ENCODE measurements at places on chromosomes 16 and 17.

DNA sequence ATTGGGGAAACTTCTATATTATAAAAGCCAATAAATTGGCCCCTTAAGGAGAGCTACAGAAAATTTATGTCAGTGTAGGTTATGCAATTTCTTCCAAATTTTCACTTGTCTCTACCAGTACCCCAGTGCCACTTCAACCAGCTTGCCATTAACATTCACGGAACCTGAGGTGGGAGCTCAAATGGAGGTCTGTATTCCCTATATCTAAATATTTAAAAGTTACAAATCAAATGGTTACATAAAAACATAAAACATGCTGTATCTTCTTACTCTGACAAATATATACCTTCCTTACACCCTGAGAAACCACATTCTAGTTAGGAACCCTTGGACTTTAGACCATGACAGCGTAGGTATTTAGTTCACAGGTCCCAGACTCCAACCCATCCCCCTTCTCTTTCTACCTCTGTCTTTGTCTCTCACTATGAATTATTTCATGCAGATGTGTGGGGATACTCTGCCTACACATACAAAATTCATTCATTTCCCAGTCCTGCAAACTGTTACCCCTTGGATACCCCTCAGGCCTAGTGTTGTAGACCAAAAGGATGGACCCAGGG, 127.8 kb upstream of the PMFBP1 start:
- DNase-seq = no peak
- H3K4me3 ChIP-seq = no peak overlapping the region
- no peak overlapping the region for H3K27ac ChIP-seq
- H3K36me3 ChIP-seq = no peaks in the 10 kb centered on the region
- no peaks in the 10 kb centered on the region for H3K27me3 ChIP-seq
- no peaks in the 10 kb centered on the region for H3K4me1 ChIP-seq

GRCh38 chr17:82838386-82839063, 1.3 kb downstream of the ZNF750 start:
- H3K4me1 ChIP-seq = no peaks in the 10 kb centered on the region
- no peaks in the 10 kb centered on the region for H3K36me3 ChIP-seq
- no peak overlapping the region for H3K4me3 ChIP-seq
- no peaks in the 10 kb centered on the region for H3K27me3 ChIP-seq
- no peak for DNase-seq

- H3K36me3 ChIP-seq = peaks cover 80% of the 10 kb centered on the region
- DNase-seq = no peak
- no peak overlapping the region for H3K4me3 ChIP-seq
- no peak overlapping the region for H3K27ac ChIP-seq
- no peaks in the 10 kb centered on the region for H3K27me3 ChIP-seq
Measured at GRCh38 chr16:21169249-21169981, 10.9 kb downstream of the LDAF1 start.

DNA sequence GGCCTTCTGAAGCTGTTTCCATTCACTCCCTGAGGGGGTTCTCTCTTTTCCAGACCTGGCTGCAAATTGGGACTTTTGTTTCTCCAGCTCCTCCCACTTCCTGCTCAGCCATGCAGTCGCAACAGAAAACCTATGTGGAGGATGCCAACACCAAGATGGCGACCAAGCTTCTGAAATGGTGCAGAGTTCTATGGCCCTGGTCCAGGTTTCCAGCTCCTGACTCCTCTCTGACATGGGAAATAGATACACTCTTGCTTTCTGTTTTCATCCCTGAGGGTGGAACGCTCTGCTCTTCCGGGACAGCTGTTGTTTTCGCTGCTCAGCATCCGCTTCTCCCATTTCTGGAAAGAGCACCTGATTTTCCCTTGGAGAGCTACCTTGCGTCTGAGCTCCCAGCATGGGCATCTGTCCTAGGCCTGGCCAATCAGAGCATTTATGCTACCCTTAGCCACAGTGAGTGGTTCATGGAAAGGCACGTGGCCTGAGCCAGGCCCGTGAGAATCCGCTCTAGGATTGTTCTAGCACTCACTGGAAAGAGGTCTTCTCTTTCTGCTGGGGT, 8.1 kb downstream of the GPRC5B start:
- H3K27ac ChIP-seq = no peak overlapping the region
- H3K4me3 ChIP-seq = no peak overlapping the region
- no peaks in the 10 kb centered on the region for H3K4me1 ChIP-seq
- H3K27me3 ChIP-seq = no peaks in the 10 kb centered on the region
- DNase-seq = no peak

DNA sequence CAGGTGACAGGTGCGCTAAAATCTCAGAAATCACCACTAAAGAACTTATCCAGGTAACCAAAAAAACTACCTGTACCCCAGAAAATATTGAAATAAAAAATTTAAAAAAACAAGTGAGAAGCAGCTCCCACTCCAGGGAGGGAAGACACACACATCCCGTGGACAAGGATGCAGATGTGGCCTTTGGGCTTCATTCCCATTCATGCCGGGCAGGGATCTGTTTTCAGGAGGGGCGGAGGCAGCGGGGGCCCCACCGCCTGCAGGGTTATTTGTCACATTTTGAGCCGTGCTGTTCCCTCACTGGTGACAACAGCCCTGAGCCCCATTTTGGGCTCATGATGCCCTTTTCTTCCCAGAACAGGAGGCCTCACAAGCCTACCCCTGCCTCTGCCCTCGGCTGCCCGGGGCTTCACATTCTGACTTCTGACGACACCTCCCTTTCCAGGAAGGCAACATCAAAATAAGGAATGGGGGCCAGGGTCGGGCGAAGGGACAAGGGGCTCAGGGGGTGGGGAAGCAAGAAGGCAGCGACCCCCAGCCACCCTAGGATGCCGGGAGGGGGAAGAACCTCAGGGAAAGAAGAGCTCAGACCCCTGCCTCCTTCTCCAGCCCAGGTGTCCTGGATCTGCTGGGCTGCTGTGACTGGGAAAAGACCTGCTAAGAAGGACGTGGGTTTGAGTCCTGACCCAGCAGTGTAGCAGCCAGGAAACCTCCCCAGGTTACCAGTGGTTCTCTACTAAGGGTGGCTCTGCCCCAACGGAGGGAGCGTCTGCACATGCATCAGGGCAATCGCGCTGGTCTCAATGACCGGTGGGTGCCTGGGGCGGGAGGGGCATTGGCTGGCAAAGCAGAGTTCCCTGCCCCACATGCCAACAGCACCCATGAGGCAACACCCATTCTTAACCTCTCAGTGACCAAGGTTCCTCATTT, 2.3 kb upstream of the CD79B start:
- DNase-seq = no peak
- no peaks in the 10 kb centered on the region for H3K27me3 ChIP-seq
- H3K27ac ChIP-seq = no peak overlapping the region
- H3K4me3 ChIP-seq = no peak overlapping the region
- no peaks in the 10 kb centered on the region for H3K36me3 ChIP-seq
- H3K4me1 ChIP-seq = no peaks in the 10 kb centered on the region

DNA sequence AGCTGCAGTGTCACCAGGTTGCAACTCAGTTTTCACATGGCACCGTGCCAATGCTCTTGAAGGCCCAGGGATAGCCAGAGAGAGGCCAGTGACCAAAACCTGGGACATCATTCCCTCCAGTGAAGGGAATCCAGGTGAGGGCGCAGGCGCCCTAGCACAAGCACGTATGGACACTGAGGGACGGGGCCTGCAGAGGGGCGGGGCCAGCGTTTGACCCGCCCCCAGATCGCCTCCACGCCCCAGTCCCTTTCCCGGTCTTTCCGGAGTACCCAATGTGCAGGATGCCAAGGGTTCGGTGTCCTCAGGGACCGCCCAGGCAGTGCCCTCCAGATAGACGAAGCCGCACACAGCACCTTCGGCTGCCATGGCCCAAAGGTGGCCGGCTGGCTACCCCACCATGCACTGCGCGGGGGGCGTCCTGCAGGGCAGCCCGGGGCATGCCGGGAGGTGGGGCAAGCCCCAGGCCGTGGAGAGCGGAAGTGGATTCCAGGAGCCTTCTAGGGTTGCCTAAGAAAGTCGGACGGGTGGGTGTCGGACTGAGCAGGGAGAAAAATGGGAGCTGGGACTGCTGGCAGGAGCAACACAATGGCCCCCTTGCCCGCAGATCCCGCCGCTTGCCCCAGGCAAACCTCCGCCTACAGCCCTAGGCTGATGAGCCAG, 4.6 kb downstream of the SLC12A4 start:
- no peak for DNase-seq
- no peaks in the 10 kb centered on the region for H3K27me3 ChIP-seq
- H3K36me3 ChIP-seq = peaks cover 47% of the 10 kb centered on the region
- peak overlapping the region; percentile 31 for H3K4me3 ChIP-seq

DNA sequence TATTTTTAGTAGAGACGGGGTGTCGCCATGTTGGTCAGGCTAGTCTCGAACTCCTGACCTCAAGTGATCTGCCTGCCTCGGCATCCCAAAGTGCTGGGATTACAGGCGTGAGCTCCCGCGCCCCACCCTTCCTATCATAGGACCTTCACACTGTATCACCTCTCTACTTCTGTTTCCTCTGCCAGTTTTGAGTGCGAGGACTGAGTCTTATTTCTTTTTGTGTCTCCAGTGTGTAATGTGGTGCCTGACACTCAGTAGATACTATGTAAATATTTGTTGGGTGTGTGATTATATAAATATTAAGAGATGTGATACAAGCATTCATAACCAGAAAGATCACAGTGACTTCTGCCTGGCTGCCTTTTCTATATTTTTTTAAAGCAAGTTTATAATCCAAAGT, 10.5 kb downstream of the PRKCA start:
- H3K4me3 ChIP-seq = no peak overlapping the region
- no peaks in the 10 kb centered on the region for H3K36me3 ChIP-seq
- no peak overlapping the region for H3K27ac ChIP-seq

DNA sequence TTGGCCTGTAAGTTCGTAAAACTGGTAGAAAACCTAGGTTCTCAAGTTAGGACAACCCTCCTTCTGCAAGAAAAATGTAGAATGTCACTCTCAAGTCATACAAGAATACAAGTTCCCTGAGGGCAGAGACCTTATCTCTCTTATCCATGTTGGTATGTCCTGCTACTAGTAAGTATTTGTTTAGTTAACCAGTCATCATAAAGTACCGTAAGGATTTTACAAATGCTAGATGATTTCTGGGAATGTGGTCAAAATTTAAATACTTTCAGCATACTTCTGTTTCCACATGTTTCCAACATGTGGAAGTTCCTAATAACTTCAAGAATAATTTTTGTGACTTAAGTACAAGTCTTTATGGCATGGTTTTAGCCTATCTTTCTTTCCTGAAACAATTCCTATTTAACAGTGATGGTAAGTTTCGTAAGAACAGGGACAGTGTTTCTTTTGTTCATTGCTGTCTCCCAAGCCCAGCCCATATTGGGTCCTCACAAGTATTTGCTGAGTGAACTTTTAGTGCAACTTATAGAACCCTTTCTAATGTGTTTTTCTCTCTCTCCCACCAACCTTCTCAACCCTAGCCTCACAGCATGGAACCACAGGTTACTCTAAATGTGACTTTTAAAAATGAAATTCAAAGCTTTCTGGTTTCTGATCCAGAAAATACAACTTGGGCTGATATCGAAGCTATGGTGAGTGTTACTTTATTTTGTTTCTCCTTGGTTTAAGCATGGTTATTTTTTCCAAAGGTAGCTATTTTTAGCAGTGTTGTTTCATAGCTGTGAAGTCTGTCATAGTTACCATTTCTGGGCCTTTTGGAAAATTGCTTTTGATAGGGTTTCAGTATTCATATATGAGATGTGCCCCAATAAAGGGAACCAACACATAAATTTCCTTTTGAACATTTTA, 4.5 kb downstream of the NBR1 start:
- no peaks in the 10 kb centered on the region for H3K27me3 ChIP-seq
- H3K4me3 ChIP-seq = no peak overlapping the region
- H3K36me3 ChIP-seq = peaks cover 31% of the 10 kb centered on the region
- no peak for DNase-seq
- peaks cover 47% of the 10 kb centered on the region for H3K4me1 ChIP-seq
- H3K27ac ChIP-seq = peak overlapping the region; percentile 71

DNA sequence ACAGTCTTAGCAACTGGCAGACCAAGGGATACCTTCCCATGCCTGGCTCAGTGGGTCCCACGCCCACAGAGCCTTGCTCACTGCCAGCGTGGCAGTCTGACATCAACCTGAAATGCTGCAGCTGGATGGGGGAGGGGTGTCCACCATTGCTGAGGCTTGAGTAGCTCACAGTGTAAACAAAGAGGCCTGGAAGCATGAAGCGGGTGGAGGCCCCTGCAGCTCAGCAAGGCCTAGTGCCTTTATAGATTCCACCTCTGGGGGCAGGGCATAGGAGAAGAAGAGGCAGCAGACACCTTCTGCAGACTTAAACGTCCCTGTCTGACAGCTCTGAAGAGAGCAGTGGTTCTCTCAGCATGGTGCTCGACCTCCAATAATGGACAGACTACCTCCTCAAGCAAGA, 263.2 kb downstream of the KIF2B start:
- DNase-seq = no peak
- H3K4me1 ChIP-seq = no peaks in the 10 kb centered on the region
- H3K27me3 ChIP-seq = no peaks in the 10 kb centered on the region
- no peak overlapping the region for H3K4me3 ChIP-seq

DNA sequence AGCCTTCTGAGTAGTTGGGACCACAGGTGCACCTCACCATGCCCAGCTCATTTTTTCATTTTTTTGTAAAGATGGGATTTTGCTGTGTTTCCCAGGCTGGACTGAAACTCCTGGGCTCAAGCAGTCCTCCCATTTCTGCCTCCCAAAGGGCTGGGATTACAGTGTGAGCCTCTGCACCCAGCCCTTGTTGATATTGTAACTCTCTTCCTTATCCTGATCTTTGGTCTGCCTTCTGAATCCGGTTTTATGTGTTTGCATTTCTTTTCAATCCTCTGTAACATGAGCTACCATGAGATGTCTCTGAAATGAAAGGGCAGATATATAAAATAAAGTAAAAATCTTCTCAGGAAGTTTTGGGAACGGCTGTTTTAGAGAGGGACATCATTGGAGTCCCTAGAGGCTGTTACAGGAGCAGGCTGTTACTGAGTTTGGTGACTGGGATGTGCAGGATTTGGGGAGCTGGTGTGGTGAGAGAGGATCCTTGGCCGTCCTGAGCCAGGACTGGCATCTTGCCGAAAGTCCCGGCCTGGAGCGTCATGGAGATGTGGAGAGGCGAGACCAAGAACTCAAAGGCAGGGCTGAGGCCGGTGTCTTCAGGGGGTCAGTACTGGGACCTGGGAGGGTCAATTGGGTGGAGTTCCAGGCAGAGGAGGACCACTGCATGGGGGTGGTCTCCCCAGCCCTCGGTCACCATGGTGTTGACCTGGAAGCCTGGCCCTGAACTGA, 39.4 kb downstream of the ATP2C2 start:
- H3K4me1 ChIP-seq = no peaks in the 10 kb centered on the region
- H3K36me3 ChIP-seq = no peaks in the 10 kb centered on the region
- H3K27ac ChIP-seq = no peak overlapping the region
- no peak overlapping the region for H3K4me3 ChIP-seq

DNA sequence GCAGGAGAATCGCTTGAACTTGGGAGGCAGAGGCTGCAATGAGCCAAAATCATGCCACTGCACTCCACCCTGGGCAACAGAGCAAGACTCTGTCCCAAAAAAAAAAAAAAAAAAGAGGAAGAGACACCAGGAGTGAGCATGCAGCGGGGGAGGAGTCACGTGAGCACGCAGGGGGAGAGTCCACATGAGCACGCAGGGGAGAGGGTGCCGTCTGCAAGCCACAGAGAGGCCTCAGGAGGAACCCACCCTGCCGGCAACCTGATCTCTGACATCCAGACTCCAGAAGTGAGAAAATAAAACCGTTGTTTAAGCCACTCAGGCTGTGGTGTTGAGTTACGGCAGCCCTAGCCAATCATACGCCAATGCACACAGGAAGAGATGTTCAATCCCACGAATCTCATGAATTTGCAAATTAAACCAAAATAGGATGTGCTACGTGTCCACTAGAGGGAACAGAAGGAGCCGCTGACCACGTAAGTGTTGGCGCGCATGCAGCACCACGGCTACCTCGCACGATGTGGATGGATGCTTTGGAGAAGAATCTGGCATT, 42.2 kb downstream of the CCDC57 start:
- H3K4me3 ChIP-seq = no peak overlapping the region
- DNase-seq = no peak

GRCh38 chr16:85568519-85568918, 44.6 kb upstream of the GSE1 start:
- no peak for DNase-seq
- peaks cover 6% of the 10 kb centered on the region for H3K4me1 ChIP-seq
- H3K27ac ChIP-seq = no peak overlapping the region
- H3K4me3 ChIP-seq = no peak overlapping the region

Measured in ascending aorta (tissue), 2 donors.